ENCODE measurements at places on chromosomes 12 and 14.

GRCh38 chr12:114355389-114356088 is 50.4 kb downstream of the TBX5 start:
- DNase-seq: no peak

DNA sequence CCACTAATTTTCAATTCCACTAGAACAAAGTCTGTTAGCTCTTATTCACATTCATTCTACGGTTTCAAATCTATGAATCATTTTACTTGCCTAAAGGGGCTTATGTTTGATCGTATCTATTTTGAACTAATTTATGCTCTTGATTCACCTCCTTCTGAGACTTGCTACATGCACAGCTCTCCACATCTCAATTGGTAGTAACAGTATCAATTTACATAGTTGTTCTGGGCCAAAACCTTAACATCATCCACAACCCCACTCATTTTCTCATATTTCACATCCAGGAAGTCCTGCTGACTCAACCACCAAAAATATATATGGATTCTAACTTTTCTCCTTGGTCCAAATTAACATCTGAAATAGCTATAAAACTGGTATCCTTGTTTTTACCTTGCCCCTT is 208.6 kb downstream of the RASSF9 start:
- no peak for DNase-seq

DNA sequence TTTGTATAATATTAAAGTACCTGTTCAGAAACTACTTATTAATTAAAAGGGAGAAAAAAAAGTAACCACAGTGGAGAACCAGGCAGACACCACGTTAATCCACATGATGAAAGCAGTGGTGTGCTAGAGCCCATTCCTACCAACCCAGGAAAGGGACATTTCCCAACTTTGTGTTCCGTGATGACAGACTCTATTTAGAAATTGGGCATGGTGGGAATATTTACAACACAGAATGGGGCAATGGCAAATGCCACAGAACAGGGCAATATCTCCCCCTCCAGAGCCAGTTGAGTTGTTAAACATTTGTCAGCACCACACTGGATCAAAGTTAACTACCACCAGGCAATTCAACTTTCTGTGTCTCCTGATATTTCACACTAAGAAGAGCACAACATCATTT is 1.2 kb upstream of the HIGD1C start:
- no peak for DNase-seq

GRCh38 chr12:58479401-58479800 is 440.9 kb downstream of the LRIG3 start:
- DNase-seq: no peak

- peak; percentile 82 for DNase-seq
Measured at GRCh38 chr12:124568431-124569374, 1.3 kb upstream of the NCOR2 start.

DNA sequence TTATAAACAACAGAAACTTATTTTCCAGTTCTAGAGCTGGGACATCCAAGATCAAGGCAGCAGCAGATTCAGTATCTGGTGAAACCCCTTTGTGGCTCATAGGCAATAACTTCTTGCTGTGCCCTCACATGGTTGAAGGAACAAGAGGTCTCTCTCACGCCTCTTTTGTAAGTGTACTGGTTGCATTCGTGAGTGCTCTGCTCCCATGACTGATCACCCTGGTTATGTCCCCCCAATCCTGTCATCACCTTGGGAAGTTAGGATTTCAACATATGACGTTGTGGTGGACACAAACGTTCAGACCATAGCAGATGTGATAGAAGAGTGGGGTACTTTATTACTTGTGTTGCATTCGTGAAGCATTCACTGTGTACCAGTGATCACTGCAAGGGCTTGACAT is 184.0 kb downstream of the SRGAP1 start:
- DNase-seq: no peak

GRCh38 chr14:75051556-75051899 is 261 bp upstream of the MLH3 start:
- no peak for DNase-seq

All from GM19239 (cell line).